ENCODE measurements at places on chromosomes 3 and 15. TPM values are rescaled to one million over a fixed set of nuclear protein-coding genes. Genes with fewer than 3 reads are reported as not detected.

DNA sequence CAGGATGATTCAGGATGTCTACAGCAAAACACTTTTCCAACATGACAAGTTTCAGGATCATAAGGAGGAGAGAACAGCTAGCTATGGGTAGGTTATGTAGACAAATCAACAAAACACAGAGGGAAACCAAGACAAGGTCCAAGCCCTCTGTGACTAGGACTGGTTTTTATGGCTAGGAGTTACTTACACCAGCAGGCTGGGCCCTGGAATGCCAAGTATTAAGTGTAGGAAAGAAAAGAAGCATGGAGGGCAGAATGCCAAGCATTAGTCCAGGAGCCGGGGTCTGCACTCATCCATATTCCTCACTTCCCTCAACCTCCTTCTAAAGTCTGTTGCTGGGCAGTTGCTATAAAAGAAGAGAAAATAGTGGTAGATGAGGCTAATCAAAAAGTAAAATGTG lies 35.3 kb upstream of the PPP2R3A start:
- DNase-seq, result no peak
- no peaks in the 10 kb centered on the region for H3K36me3 ChIP-seq
- H3K4me1 ChIP-seq, result peaks cover 10% of the 10 kb centered on the region

DNA sequence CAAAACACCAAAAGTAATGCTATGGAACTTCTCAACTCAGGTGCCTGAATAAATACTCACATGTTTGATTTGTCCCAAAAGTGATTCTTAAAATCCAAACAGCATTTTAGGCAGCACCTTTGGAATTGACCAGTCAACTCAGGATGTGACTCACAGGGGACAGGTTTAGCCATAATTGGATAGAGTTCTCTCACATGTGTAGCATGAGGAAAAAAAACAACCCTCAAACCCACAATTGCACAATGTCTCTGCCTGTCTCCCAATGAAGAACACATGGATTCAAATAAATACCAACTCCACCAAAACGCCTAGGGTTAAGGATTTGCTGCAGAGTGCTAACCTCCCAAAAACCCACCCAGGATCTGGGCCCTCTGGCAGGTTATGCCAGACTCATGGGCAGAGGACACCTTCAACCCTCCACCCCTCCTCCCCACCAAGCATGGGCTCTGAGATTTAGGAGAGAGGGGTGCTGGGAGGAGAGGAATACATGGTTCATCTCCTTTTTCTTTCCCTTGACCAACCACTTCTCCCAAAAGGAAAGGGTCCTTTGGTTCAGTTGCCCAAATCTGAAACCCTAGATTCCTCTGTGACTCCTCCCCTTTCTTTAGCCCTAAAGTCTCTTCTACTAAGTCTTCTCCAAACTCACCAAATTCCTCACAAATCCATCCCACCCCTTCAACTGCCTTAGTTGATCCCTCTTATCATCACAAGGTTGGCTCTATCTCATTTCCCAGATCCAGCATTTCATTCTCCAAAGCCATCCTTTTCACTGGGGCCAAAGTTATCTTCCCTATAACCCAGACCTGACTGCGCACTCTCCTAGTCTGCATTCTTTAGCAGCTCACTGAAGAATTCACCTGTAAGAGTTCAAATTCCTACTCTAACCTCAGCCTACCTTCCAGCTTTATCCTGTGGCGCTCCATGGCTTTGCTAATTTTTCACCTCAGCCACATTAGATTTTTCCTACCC lies 7.7 kb downstream of the RYK start:
- DNase-seq, result no peak
- H3K4me1 ChIP-seq, result peaks cover 6% of the 10 kb centered on the region
- no peak overlapping the region for H3K4me3 ChIP-seq
- no peaks in the 10 kb centered on the region for H3K36me3 ChIP-seq

DNA sequence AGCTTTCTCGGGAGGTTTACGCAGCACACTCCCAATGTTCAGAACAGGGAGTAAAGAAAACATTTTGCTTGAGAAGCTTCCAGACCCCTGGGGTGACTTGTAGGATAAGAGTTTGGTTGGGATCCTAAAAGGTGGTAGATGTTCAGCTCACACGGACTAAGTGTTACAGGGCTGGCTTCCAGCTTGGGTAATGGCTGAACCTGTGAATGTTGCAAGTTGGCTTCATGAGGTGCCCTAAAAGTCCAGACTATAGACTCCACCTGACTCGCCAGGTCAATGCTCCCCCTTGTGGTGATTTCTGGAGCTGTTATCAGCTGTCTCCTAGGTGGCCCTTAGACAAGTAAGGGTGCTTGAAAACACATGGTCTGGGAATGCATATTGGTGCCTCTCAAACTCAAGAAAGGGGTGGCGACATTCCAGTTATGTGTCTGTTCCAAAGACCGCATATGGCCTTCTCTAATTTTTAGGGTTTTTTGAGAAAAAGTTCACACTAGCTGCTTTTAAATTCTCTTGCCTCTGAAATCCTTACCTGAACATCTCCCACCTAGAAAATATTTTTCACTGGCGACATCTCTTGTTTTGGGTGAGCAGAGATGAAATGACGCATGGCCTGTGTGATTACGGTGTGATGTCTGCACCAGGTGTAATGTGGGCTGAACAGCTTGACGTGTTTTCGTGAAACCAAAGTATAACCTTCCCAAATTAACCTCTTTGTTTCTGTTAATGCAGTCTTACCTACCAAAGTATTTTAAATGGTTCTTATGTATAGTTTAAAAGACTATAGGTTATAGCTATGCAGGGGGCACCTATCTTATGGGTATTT lies 175.7 kb upstream of the KBTBD8 start:
- peak; percentile 39 for DNase-seq
- H3K27me3 ChIP-seq, result no peaks in the 10 kb centered on the region
- no peak overlapping the region for H3K4me3 ChIP-seq
- no peaks in the 10 kb centered on the region for H3K4me1 ChIP-seq
- H3K36me3 ChIP-seq, result no peaks in the 10 kb centered on the region

- H3K4me1 ChIP-seq, result peaks cover 9% of the 10 kb centered on the region
- no peak overlapping the region for H3K27ac ChIP-seq
- no peaks in the 10 kb centered on the region for H3K36me3 ChIP-seq
- DNase-seq, result no peak
Measured at GRCh38 chr15:69624816-69625215, 172.2 kb downstream of the RPLP1 start.

The VGLL3 gene
- not detected for polyA plus RNA-seq

The KLHL18 gene
- polyA plus RNA-seq, result 55.2 TPM
